ENCODE measurements at places on chromosomes 6 and 20. TPM values are rescaled to one million over a fixed set of nuclear protein-coding genes. Genes with fewer than 3 reads are reported as not detected.
A peak's percentile ranks its signal among the peaks of the same experiment; 100 is the strongest.

- peak; percentile 78 for DNase-seq
Observed at GRCh38 chr6:64034910-64035655, 399.5 kb downstream of the PHF3 start.

GRCh38 chr6:46730921-46731461, 4.2 kb downstream of the PLA2G7 start:
- DNase-seq: no peak

- DNase-seq: no peak
Observed at GRCh38 chr20:39311851-39312506, 349.8 kb downstream of the DHX35 start.

DNA sequence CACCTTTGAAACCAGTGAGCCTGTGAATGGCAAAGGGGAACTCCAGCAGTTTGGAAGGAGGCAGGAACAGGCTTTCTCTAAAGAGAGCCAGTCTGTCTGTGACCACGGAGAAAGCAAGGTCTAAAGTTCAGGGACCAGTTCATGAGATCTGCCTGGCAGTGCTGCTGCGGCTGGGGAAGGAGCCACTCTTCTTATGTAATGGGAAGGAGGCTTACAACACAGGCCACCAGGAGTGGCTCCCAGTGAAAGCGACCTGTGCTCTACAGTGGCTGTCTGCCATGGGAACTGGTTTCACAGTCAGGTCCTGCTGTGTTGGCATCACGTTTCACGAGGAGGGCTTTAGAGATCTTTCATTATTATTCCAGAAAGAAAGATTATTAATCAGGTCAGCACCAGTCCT, 291.9 kb upstream of the PRDM1 start:
- DNase-seq: peak; percentile 55

DNA sequence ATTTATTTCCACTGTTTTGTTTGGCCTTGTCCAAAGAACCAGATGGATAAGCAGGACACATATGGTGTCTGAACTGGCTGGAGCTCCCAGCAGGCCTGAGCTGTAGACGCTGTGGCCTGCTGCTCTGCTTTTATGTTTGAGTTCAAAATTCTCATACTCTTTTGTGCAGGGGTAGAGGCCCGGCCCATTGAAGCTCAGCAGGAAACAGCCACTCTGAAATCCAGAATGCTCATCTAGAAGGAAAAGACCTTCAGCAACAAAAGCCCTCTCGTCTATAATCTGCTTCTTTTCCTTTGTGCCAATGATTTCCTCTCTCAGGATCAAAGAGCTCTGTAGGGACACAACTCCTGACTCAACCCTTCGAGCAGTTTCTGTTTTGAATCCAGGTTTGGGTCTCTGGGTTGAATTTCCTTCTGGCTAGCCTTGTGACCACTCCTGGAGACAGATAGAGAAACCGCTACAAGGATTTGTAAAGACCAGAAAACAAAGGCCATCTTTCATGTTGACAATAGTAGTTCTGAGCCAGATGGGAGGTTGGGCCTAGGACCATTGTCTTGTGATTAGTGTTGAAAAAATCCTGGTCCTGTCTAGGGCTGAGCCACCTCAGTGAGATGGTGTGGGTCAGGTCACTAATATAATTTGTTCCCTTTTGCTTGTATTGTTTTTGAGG, 446.7 kb downstream of the BCKDHB start:
- DNase-seq: no peak

- DNase-seq: no peak
Observed at GRCh38 chr6:43521836-43522235, 4.9 kb downstream of the POLR1C start.

Gene SLC4A11
- total RNA-seq: 1.3 TPM

Gene SLA2
- not detected for total RNA-seq

Gene MYB
- total RNA-seq: 14.5 TPM

Data from HT-29 (cell line).